HFFc6 (cell line): ENCODE measurements at places on chromosomes 7 and 10. TPM values are rescaled to one million over a fixed set of nuclear protein-coding genes. Genes with fewer than 3 reads are reported as not detected.

Gene CDHR3
- total RNA-seq: 1.9 to 2.2 TPM (median 2.1 TPM) in 3 replicates

GRCh38 chr7:102273749-102274712 is 12.6 kb upstream of the SH2B2 start:
- DNase-seq: peak; percentile 86

- no peak for DNase-seq
Measured at GRCh38 chr10:129415215-129416140, 51.6 kb upstream of the MGMT start.

Gene FBH1
- 64.4 to 74.5 TPM (median 69.8 TPM) in 3 replicates for total RNA-seq

GRCh38 chr7:127848241-127848640 is 183.0 kb downstream of the LRRC4 start:
- DNase-seq: no peak

DNA sequence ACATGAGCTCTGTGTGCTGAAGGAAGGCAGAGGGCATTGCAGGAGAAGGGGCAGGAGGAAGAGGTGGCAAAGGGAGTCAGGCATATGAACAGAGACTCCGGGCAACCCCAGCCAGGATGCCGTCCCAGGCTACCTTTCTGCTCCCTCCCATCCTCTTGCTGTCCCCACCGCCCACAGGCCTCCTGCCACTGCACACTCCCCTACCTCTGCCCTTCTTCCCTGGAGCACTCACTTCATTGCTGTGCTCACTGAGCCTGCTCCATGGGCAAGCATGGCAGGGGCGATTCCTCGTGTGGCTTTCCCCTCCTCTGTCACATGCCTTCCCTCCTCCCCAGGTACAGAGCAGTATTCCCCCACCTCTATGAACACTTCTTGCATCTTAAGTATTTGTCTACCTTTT is 93.4 kb downstream of the FANK1 start:
- DNase-seq: no peak
